Adrenal gland (tissue), 19 donors: ENCODE measurements at places on chromosomes 2 and 18. TPM values are rescaled to one million over a fixed set of nuclear protein-coding genes. Genes with fewer than 3 reads are reported as not detected.

- no peaks in the 10 kb centered on the region for H3K4me1 ChIP-seq
- H3K27me3 ChIP-seq, result no peaks in the 10 kb centered on the region
Observed at GRCh38 chr2:220215785-220216184, 588.4 kb downstream of the SLC4A3 start.

DNA sequence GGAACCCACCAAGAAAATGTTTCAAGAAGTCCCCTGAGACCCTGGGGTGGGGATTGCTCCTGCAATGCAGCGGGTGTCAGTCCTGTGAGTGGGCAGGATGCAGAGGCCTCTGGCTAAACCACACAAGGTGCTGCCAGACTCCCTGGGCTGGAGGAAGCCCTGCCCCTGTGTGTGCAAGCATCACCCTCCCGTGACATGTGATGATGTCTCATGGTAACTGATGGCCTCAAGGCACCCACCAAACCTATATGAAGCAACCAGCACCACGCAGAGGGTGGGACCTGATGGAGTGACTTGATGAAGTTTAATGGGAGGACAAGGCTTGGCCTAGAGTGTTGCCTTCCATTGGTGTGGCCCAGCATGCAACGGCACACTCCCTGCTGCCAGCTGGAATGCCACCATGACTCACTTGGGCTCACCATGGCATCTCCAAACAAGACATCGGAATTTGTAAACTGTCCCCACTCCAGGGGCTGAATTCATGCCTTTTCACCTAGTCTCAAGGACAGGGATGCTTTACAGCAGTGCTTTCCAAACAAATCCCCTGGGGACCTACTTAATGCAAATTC is 8.7 kb upstream of the SLC14A1 start:
- no peaks in the 10 kb centered on the region for H3K36me3 ChIP-seq
- no peak overlapping the region for H3K27ac ChIP-seq
- H3K27me3 ChIP-seq, result no peaks in the 10 kb centered on the region
- H3K4me3 ChIP-seq, result no peak overlapping the region
- H3K4me1 ChIP-seq, result no peaks in the 10 kb centered on the region

DNA sequence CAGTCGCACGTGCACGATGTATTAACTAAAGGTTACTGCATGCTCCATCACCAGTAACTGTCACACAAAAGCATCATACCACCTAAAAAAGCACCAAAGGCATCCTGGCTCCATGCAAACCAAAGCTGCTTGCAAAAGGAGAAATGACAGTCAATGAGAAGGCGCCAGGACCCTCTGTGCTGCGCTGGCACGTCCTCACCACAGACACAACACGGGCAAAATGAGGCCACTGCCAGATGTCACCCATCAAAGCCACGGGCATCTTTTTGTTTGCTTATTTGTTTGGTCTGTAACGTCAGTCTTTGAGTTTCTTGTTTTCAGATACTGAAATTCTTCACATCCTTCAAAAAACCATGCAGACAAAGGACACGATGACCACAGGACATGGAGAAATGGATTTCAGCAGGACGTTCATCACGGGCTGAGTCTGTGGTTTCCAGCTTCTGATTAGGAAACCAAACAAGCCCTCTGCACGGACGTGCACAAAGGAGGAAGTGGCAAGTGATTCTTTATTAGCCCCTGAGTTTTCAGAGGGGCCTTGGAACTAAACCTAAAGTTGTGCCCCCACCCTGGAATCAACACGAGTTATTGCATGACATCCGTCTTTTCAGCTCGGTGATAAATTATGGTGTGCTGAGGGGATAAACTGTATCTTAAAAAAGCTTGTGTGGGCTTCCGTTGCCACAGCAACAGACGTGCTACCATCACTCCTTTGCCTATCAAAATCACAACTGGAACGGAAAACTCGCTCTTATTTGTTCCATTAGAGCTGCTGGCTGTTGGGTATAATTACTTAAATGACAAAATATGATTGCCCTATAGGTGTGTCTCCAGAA is 181.8 kb downstream of the EIPR1 start:
- DNase-seq, result no peak
- H3K27me3 ChIP-seq, result no peaks in the 10 kb centered on the region
- H3K36me3 ChIP-seq, result peaks cover 6% of the 10 kb centered on the region

- H3K4me3 ChIP-seq, result no peak overlapping the region
- DNase-seq, result peak; percentile 46
- H3K4me1 ChIP-seq, result no peaks in the 10 kb centered on the region
- no peaks in the 10 kb centered on the region for H3K27me3 ChIP-seq
Observed at GRCh38 chr2:219459460-219460311, 25.0 kb downstream of the SPEG start.

- H3K4me3 ChIP-seq, result no peak overlapping the region
- no peaks in the 10 kb centered on the region for H3K36me3 ChIP-seq
- peak; percentile 33 for DNase-seq
- H3K27ac ChIP-seq, result no peak overlapping the region
- no peaks in the 10 kb centered on the region for H3K4me1 ChIP-seq
Observed at GRCh38 chr2:134375935-134376334, 122.1 kb downstream of the MGAT5 start.

GRCh38 chr2:10412380-10412779 is 35.7 kb downstream of the ODC1 start:
- peaks cover 19% of the 10 kb centered on the region for H3K4me1 ChIP-seq
- H3K4me3 ChIP-seq, result no peak overlapping the region
- no peak for DNase-seq
- no peak overlapping the region for H3K27ac ChIP-seq

Gene SLC5A7
- 0.53 TPM for polyA plus RNA-seq

Gene CLEC4F
- not detected for polyA plus RNA-seq

Gene IL1R2
- 17.9 TPM for polyA plus RNA-seq

Gene RGPD3
- polyA plus RNA-seq, result 0.15 TPM
